NCI-H1694 (cell line): ENCODE measurements at places on chromosomes 12 and 14.

DNA sequence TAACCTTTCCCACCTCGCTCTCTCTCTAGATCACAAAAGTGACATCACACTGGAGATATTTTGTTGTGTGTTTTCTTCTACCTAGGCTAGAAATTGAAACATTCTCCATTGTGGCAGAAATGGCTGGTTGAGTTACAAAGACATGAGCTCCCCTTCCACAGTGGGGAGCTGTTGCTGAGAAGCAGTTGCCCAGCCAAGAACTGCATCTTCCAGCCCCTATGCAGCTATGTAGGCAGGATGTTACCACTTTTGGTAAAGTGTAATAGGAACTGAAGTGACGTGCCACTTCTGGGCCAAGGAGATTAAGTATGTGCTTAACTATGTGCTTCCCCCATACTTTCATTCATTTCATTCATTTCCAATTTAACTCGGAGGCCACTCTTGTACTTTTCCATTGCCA lies 138.7 kb upstream of the E2F7 start:
- no peak for DNase-seq

GRCh38 chr14:95741038-95741490 lies 27.1 kb upstream of the TCL1A start:
- DNase-seq: no peak

GRCh38 chr14:61330511-61330910 lies 9.1 kb downstream of the PRKCH start:
- no peak for DNase-seq

- no peak for DNase-seq
Observed at GRCh38 chr12:22536346-22536945, 7.9 kb downstream of the C2CD5 start.

DNA sequence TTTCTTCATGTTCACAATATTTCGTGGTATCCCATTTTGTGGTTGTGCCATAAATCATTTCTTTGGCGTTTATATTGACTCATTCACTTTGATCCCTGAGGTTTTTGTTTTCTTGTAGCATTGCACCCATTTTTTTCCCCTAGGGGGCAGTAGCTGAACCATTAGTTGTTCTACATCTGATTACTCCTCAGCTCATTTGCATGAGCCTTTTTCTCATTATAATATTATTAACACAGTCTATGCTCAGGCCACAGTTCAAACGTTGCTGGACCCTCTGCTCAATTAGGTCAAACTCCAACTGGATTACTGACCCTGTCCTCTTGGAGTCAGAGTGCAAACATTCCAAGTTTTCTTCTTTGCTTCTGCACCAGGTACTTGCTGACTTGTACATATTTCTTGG lies 475.4 kb upstream of the SEL1L start:
- peak; percentile 37 for DNase-seq
